ENCODE measurements at places on chromosomes 7 and 10.
A peak's percentile ranks its signal among the peaks of the same experiment; 100 is the strongest.

DNA sequence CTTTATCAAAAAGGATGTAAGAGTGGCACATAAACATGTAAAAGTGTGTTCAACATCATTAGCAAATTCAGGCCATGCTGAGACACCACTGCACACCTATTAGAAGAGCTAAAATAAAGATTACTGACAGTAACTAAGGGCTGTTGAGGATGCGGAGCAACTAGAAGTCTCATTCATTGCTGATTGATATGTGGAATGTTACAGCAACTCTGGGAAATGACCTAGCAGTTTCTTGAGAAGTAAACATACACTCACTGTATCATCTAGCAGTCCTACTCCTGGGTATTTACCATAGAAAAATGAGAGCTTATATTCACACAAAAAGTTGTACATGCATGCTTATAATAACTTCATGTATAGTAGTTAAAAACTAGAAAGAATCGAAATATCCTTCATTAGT, 77.3 kb downstream of the CCSER2 start:
- no peak for DNase-seq

- no peak for DNase-seq
Observed at GRCh38 chr7:15839416-15840100, 153.1 kb upstream of the MEOX2 start.

DNA sequence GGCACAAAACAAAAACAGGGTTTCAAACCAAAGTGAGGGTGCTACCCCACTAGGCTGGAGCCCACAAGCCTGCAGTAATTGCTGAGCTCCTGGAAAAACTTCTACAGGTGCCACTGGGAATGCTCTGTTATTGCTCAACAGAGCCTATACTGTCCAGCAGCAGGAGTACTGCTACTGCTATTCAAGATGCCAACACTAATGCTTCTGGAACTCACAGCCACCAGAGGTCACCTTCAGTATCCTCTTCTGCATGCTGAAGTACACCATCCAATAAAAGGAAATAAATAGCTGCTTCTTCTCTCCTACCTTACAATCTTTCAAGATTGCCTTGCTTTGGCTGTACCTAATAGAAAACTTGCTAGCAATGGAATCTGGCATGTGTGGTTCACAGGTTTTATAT, 222.0 kb downstream of the LRRN3 start:
- DNase-seq: no peak

DNA sequence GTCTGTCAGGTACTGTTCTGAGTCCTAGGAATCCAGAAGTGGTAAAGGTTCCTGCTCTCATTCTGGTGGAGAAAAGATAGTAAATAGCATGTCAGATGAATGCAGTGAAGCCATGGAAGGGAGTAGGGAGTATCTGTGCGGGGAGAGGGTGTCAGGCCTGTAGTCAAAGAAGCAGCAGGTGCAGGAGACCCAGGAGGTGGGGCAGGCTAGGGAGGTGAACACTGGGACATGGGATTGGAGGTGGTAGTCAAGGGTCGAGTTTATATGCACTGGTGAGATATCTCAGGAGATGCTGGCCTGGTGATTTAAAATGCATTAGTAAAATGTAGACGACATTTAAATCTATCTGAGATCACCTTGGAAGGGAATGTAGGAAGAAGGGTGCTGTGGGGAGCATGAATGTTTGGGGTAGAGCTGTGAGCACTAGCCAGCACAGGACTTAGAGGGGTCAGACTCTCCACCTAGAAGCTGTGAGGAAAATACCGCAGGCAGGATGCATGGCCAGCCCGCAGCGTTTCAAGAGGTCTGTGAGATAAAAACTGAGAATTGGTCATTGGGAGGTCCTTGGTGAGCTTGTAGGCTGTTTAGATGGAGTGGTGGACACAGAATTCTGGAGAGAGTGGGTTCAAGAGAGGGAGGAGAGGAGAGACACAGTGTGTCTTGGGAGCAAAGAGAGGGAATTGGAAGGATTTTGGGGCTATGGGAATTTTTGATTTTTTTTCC, 6.8 kb downstream of the GTPBP4 start:
- DNase-seq: no peak

- DNase-seq: peak; percentile 44
Observed at GRCh38 chr10:129057856-129058663, 409.0 kb upstream of the MGMT start.

- DNase-seq: no peak
Observed at GRCh38 chr10:128084364-128084763, 41.9 kb downstream of the MKI67 start.

DNA sequence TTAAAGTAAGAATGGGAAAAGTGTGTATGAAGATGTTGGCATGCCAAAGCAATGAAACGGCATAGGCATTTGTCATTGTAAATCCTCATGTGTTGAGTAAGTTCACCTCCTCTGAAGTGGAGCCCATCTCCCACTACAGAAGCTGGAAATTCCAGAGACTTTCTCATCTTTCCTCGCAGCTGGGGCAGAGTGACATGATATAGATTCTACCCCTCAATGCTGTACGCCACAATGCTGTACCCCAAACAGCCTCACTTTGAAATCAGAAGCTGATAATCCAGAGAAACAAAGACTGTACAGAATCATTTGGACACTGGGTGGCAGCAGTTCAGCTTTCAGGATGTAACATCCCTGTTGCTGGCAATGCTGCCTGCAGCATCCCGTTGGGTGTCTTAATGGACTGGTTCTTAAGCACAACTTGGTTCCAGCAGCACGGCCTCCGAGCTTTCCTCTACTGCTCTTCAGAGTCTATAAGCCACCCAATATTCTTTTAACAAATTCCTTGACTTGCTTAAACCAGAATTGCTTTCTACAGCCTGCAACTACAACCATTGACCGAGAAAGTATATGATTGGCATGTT, 18.8 kb downstream of the ZC3HAV1L start:
- peak; percentile 57 for DNase-seq

- no peak for DNase-seq
Observed at GRCh38 chr7:55212176-55212575, 153.0 kb upstream of the LANCL2 start.

GRCh38 chr10:26334232-26334931, 103.8 kb upstream of the APBB1IP start:
- no peak for DNase-seq

- DNase-seq: no peak
Observed at GRCh38 chr10:130484468-130485180, 348.4 kb downstream of the GLRX3 start.

- no peak for DNase-seq
Observed at GRCh38 chr7:44769376-44769775, 20.7 kb downstream of the ZMIZ2 start.

- no peak for DNase-seq
Observed at GRCh38 chr10:83427101-83427500, 712.2 kb upstream of the GHITM start.

GRCh38 chr10:94129393-94130130, 135.8 kb downstream of the PLCE1 start:
- no peak for DNase-seq

DNA sequence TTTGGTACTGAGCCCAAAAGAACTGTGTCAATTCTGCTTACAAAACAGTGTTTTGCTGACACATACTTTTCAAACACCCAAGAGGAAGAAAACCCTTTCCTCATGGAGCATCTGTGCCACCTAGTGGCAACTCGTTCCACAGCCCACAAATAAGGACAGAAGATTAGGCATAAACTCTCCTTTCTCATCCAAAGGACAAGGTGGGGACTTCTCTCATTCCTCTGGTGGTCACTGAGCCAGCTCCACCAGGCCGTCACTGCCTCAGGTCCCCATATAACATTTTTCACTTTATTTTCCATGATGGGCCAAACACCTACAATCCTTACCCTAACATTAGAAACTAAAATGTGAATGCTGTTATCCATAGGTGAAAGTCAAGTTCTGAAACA, 76.9 kb downstream of the RNF216 start:
- peak; percentile 74 for DNase-seq

Data from stimulated activated CD4-positive, alpha-beta T cell treated with anti-CD3 and anti-CD28 coated beads, Interleukin-2, amount 100 ng/mL, for 24 hours (primary cell).